ENCODE measurements at places on chromosomes 2 and 18.

- no peak for DNase-seq
Measured at GRCh38 chr18:36567800-36568199, 261.0 kb downstream of the TPGS2 start.

GRCh38 chr18:52598921-52599320 is 258.9 kb downstream of the DCC start:
- DNase-seq: no peak

DNA sequence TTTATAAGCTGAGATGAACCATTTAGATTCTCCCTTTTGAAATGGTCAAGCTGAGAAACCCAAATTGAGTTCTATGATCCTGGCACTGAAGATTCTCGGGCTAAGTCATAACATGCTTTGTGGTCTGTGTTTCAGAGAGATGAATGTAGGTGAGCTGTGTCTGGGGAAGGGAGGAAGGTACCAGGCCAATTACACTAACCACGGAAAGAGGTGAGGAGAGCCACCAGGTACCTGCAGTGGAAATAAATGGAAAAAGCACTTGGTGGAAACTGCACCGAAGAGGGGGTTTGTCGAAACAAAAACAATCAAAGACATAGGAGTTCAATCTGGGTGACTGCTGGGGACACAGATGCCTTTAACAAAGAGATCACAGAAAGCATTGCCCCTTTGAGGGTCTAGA is 963 bp upstream of the MRPL44 start:
- DNase-seq: no peak

GRCh38 chr2:209936106-209936666 is 66.3 kb upstream of the RPE start:
- DNase-seq: no peak

- DNase-seq: no peak
Measured at GRCh38 chr2:71389384-71390072, 57.9 kb downstream of the ZNF638 start.

GRCh38 chr2:160402501-160402900 is 91.1 kb downstream of the RBMS1 start:
- DNase-seq: peak; percentile 54

GRCh38 chr18:61643884-61644647 is 248.7 kb downstream of the RNF152 start:
- DNase-seq: no peak

DNA sequence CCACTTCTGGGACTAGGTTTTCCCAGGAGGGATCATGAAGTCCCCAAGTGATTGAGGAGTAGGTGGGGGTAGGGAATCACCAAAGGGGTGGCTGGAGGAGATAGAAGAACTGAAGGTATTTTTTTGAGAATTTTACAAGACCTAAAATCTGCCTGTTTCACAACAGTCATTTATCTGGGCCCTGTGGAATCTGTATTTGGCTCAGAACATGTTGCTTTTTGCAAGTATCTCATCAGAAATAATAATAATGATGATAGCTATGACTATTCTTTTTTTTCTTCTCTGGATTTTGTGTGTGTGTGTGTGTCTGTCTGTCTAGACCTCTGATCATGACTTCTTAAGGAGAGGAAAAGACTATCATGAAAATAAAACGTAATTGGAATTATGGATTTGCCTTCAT is 13.9 kb downstream of the STON1 start:
- DNase-seq: no peak
